Foreskin keratinocyte (primary cell): ENCODE measurements at places on chromosomes 5 and 9. TPM values are rescaled to one million over a fixed set of nuclear protein-coding genes. Genes with fewer than 3 reads are reported as not detected.

DNA sequence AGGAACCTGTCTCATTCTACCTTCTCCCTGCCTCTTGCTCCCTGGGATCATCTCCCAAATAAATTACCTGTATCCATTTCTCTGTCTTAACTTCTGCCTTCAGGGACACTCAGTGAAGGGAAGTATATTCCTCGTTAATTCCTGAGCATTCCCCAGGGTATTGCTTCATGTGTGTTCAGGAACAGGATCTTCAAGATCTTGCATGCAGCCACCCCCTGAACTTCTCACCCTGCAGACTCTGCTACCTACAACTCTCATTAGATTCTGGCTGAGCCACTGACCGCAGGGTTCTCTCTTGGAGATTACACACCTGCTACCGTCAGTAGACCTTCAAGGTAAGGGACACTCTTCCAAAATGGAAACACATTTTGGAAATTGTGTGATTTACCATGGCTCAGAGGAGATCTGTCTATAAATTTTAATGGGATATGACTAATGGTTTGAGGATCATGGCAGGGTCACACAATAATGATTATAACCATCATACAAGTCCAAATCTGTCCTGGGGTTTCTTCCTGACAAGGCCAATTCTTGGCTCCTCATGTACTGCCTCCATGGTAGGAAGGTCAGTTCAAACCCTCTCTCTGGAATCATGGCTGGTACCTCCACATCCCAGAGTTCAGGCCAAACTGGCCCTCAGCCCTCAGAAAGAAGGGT is 38.9 kb upstream of the UGCG start:
- peak; percentile 81 for DNase-seq

GRCh38 chr9:90878562-90878961 is 76.9 kb downstream of the SYK start:
- peak; percentile 81 for DNase-seq

GRCh38 chr9:136051837-136052471 is 43.1 kb downstream of the NACC2 start:
- peak; percentile 96 for DNase-seq

Gene CDK9
- total RNA-seq, result 43.0 and 44.9 TPM in 2 replicates

Gene DTWD2
- 3.3 and 4.1 TPM in 2 replicates for total RNA-seq

Gene MYO10
- 57.7 and 62.5 TPM in 2 replicates for total RNA-seq

DNA sequence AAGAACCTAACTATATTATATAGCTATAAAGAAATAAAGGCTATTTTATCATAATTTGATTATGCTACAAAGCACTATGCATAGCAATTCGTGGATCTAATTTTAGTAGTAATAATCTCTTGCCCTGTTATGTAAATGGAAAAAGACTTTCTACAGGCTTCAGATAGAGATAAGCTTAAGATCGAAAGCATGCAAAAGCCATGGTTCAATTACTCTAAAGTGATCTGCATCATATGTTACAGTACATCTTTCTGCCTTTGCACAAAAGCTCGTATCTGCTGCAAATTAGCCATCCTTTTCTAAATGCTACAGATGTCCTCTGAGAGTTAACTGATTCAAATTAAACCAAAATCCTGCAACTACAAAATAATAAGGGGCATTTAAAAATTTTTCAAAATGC is 234.8 kb upstream of the TMEM161B start:
- DNase-seq, result no peak

Gene GAS1
- 0.99 and 1.2 TPM in 2 replicates for total RNA-seq
